NCI-H446 treated with DMSO at 0.1 percent for 48 hours (cell line): ENCODE measurements at places on chromosomes 7 and 10.
A peak's percentile ranks its signal among the peaks of the same experiment; 100 is the strongest.

GRCh38 chr10:91614225-91614624 is 18.6 kb downstream of the PPP1R3C start:
- DNase-seq, result no peak

DNA sequence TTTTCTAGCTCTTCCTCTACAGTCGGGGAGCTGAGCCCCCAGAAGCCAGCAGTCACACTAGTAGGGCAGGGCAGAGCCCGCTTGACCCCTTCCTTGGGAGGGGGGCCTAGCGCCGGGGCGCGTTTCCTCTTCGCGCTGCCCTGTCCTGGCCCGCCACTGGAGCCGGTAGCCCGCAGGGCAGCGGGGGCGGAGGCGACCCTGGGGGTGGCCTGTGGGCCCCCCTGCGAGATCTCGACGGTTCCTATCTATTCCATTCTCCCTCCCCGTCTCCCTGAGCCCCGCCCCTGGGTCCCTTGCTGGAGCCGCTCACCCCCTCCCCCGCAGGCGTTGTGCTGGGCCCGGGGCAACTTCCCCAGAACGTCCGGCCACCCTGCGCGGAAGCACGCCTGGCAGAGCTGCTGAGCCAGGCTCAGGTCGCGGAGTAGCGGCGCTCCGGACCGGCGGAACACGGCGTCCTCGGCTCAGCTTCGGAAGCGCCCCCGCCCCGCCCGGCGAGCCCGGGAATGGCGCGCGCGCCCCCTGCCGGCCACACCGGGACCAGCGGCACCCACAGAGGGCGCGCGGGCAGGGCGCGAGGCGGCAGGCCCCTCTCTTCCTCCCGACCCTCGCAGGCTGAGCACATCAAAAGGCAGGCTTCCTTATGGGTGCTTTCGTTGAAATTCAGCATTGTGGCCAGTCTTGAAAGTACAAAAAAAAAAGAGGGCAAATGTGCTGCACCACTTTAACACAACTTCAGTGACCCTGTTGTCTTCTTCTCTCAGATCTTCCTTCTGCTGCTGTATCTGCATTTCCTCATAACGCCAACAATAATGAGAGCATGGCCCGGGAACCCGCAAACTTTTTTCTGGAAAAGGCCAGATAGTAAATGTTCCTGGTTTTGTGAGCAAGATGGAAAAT is 327.6 kb downstream of the TNS3 start:
- no peak for DNase-seq

DNA sequence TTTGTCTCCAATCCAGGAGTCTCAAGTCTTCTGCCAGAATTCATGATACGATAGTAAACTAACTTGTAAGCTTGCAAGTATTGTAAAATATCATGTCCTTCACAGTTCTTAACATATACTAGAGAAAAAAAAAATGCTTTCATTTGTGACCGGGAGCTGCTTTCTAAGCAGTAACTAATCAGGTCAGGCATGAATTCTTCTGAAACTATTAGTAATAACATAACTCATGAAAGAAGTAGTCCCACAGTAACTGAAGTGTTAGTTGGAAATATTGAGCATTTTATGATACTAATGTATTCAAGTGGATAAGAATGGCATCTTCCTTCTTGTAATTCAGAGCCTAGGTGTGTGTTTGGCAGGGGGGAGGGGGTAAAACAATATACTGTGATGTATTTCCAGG is 665.6 kb downstream of the DNAJB9 start:
- DNase-seq, result no peak

GRCh38 chr7:28381466-28381865 is 30.9 kb upstream of the CREB5 start:
- DNase-seq, result no peak

GRCh38 chr10:25451401-25451800 is 276.6 kb downstream of the GPR158 start:
- no peak for DNase-seq

- DNase-seq, result no peak
These were observed 6.9 kb downstream of the KLF6 start for GRCh38 chr10:3777981-3778691.

GRCh38 chr10:71179382-71179781 is 33.0 kb upstream of the UNC5B start:
- no peak for DNase-seq

GRCh38 chr10:93115661-93116383 is 42.1 kb downstream of the CYP26A1 start:
- DNase-seq, result no peak

GRCh38 chr7:131045526-131045925 is 282.1 kb upstream of the MKLN1 start:
- no peak for DNase-seq

DNA sequence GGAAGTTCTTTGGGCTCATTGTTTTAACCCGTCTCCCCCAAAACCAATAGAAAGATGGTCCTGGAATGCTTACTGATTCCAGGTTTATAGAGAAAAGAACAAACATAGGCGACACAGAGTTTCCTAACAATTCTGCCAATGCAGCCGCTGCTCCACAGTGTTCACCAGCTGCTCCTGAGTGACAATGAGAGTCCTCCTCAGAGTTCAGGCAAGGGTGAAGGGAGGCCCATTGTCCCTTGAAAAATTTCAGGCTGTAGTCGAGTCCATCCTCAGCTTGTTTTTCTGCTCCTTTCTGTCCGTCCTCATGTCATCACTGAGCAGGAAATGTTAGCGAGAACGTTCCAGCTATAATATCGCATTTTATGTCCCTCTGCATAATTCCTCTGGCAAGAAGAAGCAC is 537.6 kb downstream of the TCERG1L start:
- no peak for DNase-seq

GRCh38 chr7:16801111-16801542 is 3.7 kb downstream of the AGR2 start:
- DNase-seq, result peak; percentile 59

DNA sequence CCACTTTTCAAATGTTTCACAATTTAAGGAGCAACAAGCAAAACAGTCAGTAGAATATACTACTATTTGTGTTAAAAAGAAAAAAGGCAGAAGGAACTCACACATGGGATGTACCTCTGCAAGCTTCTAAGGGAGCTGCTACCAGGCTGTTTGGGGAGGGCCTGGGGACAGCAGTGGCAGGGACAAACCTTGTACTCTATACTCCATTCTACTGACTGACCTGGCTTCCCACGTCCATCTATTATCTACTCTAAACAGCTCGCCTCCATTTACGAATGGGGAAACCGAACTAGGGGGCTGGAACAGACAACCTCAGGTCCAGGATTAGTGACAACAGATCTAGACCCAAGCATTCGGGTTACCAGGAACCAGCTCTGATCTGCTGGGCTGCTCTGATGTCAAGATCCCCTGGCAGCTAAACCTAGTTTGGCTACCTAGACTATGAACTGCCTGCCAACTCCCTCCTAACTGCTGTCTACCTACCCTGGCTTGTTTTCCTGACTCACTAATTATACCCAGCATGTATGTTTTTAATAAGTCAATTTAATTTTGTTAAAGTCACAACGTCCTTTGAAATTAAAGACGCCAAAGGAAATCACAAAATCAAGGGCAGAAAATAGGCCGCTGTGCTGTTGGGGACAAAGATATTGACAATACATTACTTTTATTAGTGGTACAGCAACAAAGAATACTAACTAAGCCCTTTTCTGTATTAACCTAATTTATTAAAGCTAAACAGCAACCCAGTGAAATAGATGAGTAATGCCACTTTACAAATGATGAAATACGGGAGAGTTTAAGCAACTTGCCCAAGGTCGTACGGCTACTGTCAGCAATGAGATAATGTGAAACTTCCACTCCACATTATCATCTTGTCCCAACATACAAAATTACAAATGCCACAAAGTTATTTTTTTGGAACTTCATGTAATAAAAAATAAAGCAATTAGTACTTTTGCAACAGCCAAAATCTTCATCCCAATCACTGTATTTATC is 5.3 kb downstream of the PSAP start:
- peak; percentile 38 for DNase-seq

- no peak for DNase-seq
These were observed 16.4 kb downstream of the ING3 start for GRCh38 chr7:120966961-120967360.

DNA sequence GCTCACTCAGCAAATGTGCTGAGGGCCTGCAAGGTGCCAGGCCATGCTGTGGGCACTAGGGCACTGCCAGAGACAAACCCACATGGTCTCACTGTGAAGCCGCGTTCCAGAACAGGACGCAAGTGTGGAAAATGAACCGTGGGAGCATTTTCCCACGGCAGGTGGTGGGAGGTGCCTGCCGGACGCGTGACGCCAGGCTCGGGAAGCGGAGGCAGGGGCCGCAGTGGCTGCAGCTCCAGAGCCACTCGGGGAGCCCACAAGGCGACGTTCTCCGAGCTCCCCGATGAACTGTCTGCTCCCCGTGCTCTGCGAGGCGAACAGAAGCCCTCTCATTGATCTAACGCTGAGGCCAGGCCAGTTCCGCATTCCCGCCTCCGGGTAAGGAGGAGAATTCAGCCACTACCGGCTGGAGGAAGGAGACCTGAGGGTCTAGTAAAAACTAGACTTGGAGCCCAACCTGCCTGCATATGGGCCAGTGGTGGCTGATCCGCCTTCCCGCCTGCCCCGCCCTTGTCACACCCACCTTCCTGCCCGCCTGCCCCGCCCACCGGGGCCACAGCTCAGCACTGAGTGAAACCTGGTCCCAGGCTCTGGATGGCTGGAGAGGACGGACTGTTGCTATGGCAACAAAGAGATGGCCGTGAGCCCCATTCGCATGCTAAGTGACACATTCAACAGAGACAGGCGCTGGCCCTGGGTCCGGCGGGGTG is 13.1 kb downstream of the ADGRA1 start:
- DNase-seq, result no peak

DNA sequence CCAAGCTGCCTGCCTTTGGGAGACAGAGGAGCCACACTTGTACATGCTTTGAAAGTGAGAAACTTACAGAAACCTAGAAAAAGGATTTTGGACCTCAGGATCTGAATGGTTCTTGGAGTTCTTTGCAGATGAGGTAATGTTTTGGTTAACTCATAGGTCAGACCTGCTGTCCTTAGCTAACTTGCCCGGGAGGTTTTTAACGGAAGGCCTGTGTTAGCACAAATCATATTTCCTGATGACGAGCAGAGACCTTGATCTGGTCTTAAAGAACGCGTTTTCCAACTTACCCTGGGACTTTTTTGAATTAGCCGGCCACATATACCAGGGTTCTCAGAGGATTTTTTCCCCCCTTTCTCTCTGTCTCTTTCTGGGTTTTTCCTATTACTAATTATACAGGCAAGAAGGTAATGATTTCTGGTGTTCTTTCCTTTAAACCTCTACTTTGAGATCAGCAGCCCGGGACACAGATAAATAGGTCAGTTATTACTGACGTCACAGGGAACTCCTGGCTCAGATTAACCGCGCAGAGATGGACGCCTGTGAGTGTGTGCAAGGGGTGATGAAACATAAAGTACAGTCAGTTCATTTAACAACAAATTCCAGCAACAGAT is 101.7 kb upstream of the KLF6 start:
- DNase-seq, result no peak

- DNase-seq, result no peak
These were observed 156.5 kb upstream of the HDAC9 start for GRCh38 chr7:18338910-18339523.

- no peak for DNase-seq
These were observed 44.1 kb downstream of the VTI1A start for GRCh38 chr10:112491144-112491543.

DNA sequence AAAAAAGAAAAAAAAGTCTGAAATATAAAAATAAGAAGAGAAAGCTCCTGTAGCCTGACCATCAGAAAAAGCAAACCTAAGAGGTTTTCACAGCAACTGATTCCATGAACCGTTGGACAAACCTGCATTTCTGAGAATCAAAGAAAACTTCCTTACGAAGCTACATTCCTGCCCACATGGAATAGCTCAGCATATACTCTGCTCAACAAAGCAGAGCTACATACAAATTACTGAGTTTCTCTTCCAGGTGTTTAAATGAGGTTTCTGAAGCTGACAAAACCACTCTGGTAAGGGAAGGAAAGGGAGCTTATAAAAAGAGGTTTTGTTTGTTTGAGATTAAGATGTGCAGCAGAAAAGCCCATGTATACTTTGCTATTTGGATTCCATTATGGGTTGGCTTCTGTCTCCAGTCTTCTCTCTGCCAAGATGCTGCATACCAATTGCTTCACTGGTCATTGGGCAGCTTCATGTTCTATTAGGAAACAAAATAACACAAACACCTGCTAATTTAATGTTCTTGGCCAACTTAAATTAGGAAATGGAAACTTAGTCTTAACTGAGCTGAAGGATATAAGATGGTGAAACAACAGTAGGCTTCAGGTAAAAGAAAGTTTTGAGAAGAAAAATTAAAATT is 314.1 kb downstream of the LRRTM3 start:
- no peak for DNase-seq

DNA sequence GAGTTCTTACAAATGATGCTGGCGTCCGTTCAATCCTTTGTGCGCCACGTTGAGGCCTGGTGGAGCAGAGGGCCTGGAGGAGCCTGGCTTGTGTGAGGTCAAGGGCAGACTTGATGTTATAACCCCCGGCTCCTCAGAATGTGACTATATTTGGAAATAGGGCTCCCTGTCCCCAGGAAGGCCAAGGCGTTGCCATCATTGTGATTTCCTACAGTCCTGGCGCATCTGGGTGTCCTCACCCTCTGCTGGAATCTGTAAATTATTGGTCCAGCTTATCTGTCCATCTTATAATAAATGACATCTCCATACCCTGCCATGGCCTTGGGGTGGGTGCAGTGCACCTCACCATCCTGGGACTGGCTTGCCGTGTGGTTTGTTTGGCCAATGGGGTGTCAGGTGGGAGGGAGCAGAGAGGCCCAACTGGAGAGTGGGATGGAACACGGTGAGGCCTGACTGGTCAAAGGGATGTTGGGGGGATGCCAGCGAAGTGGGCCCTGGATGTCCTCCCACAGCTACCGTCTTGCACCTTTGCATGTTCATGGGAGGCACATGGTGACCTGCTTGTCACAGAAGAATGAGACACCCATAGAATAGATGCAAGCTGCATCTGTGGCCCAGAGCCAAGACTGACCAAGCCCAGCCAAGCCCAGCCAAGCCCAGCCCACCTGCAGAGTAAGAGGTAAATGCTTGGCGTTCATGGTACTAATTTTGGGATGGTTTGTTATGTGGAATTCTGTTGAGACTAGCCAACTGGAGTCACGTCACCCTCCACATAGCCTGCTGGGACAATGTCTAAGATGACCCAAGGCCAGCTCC is 11.1 kb upstream of the LRRC27 start:
- DNase-seq, result no peak

DNA sequence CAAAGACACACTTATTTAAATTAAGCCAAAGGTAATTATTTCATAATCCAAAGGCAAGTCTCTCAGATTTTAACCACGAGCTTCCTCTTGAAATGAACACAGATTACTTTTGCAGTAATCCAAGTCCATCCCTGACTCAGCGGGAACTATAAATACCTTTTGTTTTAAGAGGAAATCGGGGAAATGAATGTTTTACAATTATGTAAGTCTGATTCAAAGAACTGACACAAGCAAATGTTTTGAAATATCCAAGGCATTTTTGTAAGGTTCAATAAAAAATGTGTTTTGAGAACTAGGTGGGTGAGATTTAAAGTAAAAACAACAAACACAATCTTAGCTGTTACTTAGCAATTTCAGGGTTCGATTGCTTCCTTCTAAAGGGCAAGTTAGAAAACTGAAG is 179.8 kb upstream of the ASAH2 start:
- DNase-seq, result no peak

DNA sequence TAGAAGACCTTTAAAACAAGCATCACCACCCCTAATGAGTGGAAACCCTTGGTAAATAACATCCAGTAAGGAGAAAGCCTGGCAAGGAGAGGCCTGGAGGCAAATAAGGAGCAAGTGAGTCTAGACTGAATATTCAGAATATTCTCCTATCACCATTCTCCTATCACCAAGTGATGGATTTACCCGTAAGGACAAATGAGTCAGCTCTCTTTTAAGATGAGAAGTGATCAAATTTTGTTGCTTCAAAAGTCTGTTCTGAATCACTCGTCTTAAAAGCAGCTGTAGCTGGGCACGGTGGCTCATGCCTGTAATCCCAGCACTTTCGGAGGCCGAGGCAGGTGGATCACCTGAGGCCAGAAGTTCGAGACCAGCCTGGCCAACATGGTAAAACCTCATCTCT is 28.4 kb downstream of the KIAA1549 start:
- DNase-seq, result no peak
